ENCODE measurements at places on chromosomes 11 and 22.

DNA sequence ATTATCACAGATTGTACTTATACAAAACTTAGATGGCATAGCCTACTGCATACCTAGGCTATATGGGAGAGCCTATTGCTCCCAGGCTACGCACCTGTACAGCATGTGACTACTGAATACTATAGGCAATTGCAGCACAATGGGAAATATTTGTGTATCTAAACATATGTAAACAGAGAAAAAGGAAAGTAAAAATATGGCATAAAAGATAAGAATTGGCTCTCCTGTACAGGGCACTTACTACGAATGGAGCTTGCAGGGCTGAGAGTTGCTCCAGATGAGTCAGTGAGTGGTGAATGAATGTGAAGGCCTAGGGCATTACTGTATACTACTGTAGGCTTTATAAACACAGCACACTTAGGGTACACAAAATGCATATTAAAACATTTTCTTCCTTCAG lies 13.2 kb downstream of the APOL6 start:
- no peak for DNase-seq

GRCh38 chr11:3155691-3156258 lies 9.3 kb downstream of the OSBPL5 start:
- DNase-seq: no peak

DNA sequence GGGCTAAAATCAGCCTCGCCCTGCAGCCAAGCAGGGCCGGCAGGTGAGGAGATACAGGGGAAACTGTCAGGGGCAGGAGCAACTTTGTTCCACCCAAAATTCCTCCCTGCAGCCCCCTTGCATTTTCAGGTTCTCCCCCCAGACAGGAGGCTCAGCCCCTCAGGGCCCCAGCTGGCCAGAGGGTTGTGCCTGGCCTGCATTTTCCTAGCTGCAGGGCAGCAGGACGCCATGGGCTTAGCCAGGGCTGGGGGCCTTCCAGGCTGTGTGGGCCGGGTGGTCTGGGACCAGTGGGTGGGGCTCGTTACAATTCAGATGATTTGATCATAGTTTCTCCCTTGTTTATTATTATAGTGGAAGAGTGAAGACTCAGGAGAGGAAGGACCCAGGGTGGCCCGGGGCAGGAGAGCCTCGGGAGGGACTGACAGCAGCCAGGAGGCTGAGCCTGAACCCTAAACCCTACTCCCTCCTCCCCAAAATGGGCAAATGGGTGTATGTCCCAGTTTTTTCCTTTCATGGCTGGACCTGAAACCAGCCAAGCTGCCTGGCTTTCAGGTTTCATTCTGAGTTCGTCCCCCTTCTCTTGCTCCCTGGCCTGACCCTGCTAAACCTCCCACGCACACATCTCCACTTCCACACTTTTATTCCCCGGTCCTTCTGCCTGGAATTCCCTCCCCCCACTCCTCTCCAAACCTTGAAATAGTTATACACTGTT lies 40.0 kb downstream of the AHNAK start:
- no peak for DNase-seq

DNA sequence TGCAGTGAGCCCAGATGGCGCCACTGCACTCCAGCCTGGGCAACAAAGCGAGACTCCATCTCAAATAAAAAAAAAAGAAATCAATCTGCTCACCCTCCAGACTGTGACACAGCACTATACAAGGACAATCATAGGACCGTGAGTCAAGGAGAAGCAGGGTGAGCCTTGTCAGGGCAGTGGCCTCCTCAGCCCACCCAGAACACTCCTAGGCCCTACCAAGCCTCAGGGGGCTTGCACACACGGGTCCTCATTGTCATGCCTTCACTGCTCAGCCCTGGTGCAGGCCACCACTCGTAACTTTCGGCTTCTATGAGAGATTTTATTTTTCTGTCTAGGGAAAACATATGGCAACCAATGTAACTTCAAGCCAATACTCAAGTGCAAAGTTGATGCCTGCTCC lies 35.8 kb downstream of the DGCR2 start:
- no peak for DNase-seq

DNA sequence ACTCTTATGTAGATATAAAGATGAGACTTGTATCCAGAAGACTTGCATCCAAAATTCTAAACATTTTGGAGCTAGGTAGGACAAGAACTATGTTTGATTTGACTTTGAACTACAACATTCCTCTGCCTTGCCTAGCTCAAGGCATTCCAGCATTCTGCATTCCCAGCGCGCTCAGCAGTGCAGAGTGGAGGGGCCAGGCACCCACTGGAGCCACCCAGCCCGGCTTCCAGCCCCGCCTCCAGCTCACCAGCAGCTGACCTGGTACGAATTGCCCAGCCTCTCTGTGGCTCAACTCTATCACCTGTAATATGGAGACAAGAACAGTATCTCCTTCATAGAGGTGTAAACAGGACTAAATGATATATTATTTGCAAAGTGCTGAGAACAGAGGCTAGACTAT lies 28.8 kb downstream of the PRDM10 start:
- peak; percentile 38 for DNase-seq

DNA sequence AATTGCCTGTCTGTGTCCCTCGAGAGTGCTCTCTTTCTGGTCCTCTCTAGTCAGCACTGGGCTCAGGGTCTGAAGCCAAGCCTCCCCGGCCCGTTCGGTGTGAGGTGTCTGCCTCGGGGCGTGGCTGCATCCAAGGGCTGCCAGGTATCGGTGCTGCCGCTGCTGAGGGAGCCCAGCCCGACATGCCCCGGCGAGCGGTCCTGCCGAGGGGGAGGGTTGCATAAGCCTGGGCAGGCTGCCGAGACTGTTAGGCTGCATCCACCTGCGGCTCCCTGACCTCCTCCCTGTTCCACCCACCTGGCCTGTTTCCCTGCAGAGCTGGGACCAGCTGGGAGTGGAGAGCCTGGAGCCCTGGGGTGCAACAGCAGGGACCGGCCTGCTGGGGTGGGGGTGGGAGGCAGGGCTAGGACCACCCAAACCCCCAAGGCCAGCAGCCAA lies 6.3 kb downstream of the OVOL1 start:
- no peak for DNase-seq

DNA sequence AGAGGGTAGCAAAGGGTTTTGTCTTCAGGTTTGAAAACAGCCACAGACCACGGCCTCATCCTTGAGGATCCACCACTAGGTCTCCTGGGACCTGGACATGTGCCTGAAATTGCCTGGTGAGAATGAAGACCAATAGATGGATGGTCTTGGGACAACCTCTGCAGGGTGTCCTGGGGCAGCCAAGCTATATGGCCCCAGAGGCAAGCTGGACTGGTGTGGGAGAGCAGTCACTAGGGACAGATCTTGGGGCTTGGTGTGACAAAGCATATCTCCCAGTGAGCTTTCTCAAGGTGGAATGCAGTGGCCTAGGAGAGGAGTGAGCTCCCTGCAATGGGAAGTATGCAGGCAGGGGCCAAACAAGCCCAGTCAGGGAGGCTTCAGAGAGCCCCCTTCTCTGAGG lies 13.6 kb downstream of the P2RY6 start:
- no peak for DNase-seq

DNA sequence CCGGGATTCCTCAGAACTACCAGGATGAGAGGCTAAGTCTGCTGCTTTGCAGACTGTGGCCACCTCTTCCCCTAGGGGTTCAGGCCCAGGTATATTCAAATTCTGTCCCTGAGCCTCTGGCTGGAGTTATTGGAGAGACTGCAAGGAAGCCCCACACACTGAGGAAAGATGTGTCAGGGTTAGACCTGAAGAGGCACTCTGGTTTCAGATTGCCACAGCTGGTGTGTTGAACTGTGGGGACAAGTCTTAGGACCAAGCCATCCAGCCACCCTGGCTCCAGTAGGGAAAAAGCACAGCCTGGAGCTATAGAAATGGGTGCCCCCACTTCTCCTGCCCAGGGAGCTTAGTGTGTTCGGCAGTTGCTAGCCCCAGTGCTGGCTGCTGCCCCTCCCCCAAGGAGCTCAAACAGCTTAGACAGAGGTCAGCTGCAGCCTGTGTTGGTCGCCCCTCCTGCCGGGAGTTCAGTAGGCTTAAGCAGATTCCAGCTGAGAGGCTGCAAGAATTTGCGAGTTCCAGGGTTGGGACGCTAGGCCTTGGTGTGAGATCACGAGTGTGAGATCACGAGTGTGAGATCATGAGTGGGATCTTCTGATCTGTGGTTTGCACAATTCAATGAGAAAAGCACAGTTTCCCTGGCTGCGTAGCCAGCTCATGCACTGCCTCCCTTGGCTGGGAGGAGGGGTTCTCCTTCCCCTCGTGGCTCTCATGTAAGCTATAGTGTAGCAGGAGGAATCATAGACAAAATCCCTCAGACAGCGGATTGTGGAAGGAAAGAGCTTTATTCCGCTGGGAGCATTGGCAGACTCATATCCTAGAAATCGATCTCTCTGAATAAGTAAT lies 552.1 kb upstream of the CHORDC1 start:
- no peak for DNase-seq

- no peak for DNase-seq
Measured at GRCh38 chr22:33038131-33038772, 19.9 kb downstream of the SYN3 start.

DNA sequence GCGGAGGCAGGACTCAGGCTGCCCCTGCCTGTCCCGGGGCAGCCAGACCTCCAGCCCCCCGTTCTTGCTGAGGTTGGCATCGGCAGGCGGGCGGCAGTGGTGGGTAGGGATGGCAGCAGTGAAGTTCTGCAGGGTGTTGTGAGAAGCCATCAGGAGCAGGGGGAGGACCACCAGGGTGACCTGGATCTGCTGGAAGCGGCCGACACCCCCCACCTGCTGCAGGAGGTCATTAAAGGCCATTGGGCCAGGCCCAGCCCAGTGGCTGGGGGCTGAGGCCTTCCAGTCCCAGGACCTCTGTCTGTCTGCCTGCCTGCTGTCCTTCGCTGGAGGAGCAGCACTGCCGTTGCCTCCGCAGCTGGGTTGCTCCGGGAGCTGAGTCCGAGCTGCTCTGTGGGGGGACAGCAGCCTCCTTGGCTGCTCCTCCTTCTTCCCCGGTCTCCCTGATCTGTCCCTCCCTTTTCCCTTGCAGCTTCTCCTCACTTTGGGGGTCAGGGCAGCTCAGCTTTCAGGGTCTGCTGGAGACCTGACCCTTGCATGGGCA lies at the start of gene SLC22A6:
SLC22A6 (minus strand) TSS at position 517 of the 541 bp plus-strand sequence; CDS start at position 240, 277 bp downstream.
- DNase-seq: no peak

DNA sequence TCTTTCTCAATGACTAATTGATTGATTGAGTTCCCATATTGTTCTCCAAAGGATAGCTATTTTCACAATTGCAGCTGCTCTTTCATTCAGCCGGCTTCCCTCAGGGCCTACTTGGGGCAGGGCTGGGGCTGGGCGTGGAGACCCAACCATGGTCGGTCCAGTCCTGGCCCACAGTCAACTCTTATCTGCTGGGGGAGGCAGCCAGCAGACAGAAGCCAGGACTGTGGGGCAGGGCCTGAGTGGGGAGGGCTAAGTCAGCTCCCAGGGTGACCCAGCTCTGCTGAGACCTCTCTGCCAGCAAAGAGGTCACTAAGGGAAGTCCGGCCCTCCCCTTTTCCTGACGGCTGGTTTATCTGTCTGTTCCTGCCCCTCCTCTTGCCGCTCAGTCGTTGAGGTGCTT lies 735.2 kb downstream of the TBC1D22A start:
- DNase-seq: no peak

- no peak for DNase-seq
Measured at GRCh38 chr22:38132136-38132535, 21.7 kb upstream of the BAIAP2L2 start.

GRCh38 chr11:119912229-119912628 lies 183.2 kb upstream of the NECTIN1 start:
- DNase-seq: no peak

DNA sequence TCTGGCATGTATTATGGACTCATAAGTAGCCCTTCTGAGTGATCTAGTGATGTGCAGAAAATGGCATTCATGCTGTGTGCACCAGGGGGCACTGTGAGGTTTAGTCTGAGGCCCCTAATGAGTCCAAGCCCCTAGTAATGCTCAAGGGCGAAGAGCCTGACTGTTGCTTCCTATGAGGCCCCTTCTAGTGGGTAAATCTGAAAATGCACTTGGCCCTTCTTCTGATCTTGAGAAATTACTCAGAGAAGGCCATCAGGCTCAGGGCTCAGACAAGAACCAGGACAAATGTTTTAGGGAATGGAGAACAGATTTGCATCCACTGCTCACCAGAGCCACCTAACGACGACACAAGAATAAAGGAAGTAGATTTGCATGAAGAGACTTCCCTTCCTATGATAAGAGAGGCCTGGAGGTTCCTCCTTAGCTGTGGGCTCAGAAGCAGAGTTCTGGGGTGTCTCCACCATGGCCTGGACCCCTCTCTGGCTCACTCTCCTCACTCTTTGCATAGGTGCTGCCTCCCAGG lies 75.8 kb downstream of the GGTLC2 start:
- peak; percentile 23 for DNase-seq

DNA sequence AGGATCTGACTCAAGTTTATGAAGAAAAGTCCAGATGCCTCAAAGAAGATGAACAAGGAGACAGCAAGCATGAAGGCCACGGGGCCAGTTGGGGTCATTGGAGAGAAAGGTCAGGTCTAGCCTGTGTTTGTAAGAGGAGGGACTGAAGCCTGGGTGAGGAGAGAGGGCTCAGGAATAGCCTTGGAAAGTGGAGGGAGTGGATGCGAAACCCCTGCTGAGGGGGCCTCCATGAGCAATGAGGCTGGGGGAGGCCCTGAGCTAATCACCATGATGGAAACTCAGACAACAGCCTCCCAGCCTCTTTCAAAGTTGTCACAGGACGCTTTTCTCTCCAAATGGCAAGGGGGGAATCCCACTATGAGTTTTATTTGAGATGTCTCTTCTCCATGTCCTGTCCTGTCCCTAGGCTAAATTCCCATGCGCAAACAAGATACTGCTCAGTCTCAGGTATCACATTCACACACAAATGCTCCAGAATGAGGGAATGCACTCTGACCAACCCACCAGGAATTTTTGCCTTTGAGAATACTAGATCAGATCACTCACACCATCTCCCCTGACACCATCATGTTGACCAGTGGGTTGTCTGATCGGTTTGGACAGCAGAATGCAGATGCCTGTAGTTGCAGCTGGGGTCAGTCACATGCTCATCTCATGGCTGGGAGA lies 51.3 kb upstream of the TOP3B start:
- DNase-seq: no peak

- DNase-seq: no peak
Measured at GRCh38 chr11:85062659-85063058, 564.5 kb downstream of the DLG2 start.

DNA sequence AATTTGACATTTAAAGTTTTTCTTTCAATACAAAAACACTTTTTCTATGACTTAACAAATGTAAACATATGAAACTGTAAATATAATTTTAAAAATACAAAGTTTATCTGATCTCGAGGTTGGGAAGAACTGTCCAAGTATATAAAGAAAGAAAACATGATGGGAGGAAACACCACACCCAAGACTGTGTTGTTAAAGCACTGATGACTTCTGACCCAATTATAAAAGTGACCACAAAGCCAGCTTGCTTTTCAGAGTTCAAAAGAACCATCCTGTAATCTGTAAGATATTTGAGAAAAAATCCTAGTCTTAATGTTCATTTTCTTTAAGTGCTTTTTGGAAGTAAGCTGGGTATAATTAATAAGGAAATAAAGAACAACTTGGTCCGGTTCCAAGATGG lies 15.6 kb downstream of the CEP57 start:
- DNase-seq: no peak

All from HuH-7.5 (cell line).